Aorta (tissue), 5 donors: ENCODE measurements at places on chromosomes 3 and 15. TPM values are rescaled to one million over a fixed set of nuclear protein-coding genes. Genes with fewer than 3 reads are reported as not detected.

GLCE gene
- 15.0 TPM for total RNA-seq

ATP10A gene
- 19.9 TPM for total RNA-seq

PSMD6 gene
- total RNA-seq = 52.9 TPM

SPESP1 gene
- 1.3 TPM for total RNA-seq

SH2D7 gene
- total RNA-seq = not detected

LAMB2 gene
- 707 TPM for total RNA-seq

DNA sequence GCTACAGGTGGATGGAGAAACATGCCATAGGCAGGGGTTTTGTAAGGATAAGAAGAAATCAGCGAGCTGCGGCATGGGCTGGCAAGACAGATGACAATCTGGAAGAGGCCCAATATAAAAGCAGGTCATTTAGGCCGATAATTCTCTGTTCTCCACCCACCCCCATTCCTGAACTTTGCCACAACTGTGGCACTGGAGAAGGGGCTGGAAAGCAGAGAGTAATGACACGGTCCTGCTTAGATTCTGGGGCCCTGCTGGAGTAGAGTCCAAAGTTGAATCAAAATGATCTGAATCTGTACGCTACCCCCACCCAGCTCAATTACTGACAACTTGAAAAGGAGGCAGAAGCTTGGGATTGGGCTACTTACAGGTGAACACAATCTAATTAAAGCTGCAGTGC lies 18.4 kb upstream of the BUB1B start:
- no peak overlapping the region for H3K4me3 ChIP-seq
- DNase-seq = no peak

GRCh38 chr3:143309705-143310104 lies 190.1 kb downstream of the CHST2 start:
- H3K4me1 ChIP-seq = peaks cover 4% of the 10 kb centered on the region
- no peaks in the 10 kb centered on the region for H3K27me3 ChIP-seq
- no peak overlapping the region for H3K4me3 ChIP-seq
- no peaks in the 10 kb centered on the region for H3K36me3 ChIP-seq
- no peak overlapping the region for H3K27ac ChIP-seq

DNA sequence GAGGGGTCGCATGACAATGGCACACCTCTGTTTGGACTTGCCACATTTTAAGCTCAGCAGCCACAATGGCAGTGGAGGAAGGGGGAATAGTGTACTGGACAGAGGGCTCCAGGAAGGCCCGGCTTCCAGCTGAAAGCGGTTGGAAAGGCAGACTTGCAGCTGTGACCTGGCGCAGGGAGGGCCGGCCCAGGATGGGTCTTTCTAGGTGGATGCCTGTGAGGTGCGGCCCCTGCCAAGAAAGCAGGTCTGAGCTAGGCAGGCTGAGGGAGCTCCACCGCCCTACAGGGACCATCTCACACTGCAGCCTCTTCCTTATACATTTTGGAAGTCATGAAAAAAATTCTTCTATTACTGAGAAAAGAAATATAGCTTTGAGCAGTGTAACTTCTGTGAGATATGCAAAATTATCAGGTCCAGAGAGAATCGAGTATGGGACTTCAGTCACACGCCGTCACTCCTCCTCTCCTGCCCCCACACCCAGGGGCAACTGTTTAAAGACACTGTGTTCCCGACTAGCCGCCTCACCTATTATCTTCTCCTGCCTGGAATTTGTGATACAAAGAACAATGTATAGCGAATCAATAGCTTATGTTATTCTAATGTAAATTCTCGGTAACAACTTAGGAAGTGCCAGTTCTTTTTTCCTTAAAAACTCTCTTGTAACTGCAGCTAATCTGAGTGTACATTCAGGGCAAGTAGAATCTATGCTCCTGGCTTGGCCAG lies 331.0 kb downstream of the OCA2 start:
- no peak overlapping the region for H3K27ac ChIP-seq
- no peaks in the 10 kb centered on the region for H3K4me1 ChIP-seq
- H3K4me3 ChIP-seq = no peak overlapping the region
- H3K36me3 ChIP-seq = no peaks in the 10 kb centered on the region
- no peaks in the 10 kb centered on the region for H3K27me3 ChIP-seq

GRCh38 chr3:118171236-118171852 lies 863.3 kb downstream of the IGSF11 start:
- no peak overlapping the region for H3K4me3 ChIP-seq
- no peaks in the 10 kb centered on the region for H3K27me3 ChIP-seq
- H3K4me1 ChIP-seq = no peaks in the 10 kb centered on the region
- DNase-seq = no peak
- H3K36me3 ChIP-seq = no peaks in the 10 kb centered on the region
- H3K27ac ChIP-seq = no peak overlapping the region

GRCh38 chr3:100106531-100107141 lies 7.7 kb downstream of the FILIP1L start:
- no peaks in the 10 kb centered on the region for H3K36me3 ChIP-seq
- H3K27me3 ChIP-seq = no peaks in the 10 kb centered on the region
- no peak for DNase-seq
- peaks cover 10% of the 10 kb centered on the region for H3K4me1 ChIP-seq
- H3K27ac ChIP-seq = peak overlapping the region; percentile 64
- H3K4me3 ChIP-seq = no peak overlapping the region

DNA sequence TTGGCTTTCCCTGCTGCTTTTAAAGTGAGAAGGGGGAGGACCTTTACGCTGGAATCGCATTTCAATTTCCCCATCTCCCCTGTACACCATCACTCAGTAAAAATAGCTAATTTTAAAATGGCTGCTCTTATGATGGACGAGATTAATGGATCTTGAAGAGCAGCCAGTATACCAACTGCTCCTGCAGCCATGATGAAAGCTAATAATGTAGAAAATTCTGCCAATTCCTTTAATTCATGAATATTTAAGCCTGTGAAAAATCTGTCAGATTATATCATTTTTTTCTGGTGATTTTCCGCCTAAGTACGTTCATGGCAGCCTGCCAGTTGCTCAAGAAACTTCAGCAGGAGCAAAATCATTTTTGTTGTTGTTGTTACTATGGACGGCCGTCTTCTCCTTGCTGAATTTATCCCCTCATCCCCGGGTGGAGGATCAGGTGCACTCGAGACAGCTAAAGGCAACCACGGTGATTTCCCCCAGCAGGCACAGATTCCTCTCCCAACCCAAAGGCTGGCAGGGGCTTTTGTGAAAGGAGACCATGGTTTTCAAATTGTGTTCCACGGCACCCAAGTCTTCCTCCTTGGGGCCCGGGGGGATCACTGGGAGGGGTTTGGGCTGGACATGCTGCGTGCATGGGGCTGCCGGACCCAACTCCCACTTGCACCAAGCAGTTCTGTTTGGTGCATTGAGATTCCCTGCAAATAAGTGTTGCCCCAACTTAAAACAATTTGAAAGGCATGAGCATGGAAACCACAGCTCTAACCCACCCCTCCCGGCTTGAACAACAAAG lies 289.6 kb downstream of the UACA start:
- H3K36me3 ChIP-seq = no peaks in the 10 kb centered on the region
- peak; percentile 41 for DNase-seq
- H3K27me3 ChIP-seq = no peaks in the 10 kb centered on the region
- H3K4me1 ChIP-seq = peaks cover 1% of the 10 kb centered on the region
- H3K4me3 ChIP-seq = no peak overlapping the region

GRCh38 chr3:188581365-188581764 lies 427.4 kb downstream of the LPP start:
- H3K4me1 ChIP-seq = peaks cover 4% of the 10 kb centered on the region
- no peak overlapping the region for H3K4me3 ChIP-seq
- H3K36me3 ChIP-seq = no peaks in the 10 kb centered on the region
- no peaks in the 10 kb centered on the region for H3K27me3 ChIP-seq
- H3K27ac ChIP-seq = peak overlapping the region; percentile 61
- no peak for DNase-seq

DNA sequence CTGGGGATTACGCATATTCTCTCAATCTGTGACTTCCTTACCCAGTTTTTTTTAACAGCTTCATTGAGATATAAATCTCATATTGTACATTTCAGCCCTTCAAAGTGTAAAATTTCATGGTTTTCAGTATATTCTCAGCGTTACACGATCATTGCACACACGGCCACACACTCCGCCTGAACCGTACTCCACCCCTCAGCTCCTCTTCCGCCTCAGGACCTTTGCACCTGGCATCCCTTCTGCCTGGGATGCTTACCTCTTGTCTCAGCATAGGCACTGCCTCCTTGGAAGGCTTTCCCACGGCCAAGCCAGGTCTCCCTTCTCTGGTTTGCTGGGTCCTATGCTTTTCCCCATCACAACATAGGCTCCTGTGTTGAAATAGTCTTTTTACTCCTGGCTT lies 57.4 kb upstream of the NR2C2 start:
- H3K36me3 ChIP-seq = no peaks in the 10 kb centered on the region
- no peak for DNase-seq
- no peak overlapping the region for H3K27ac ChIP-seq
- no peaks in the 10 kb centered on the region for H3K27me3 ChIP-seq

DNA sequence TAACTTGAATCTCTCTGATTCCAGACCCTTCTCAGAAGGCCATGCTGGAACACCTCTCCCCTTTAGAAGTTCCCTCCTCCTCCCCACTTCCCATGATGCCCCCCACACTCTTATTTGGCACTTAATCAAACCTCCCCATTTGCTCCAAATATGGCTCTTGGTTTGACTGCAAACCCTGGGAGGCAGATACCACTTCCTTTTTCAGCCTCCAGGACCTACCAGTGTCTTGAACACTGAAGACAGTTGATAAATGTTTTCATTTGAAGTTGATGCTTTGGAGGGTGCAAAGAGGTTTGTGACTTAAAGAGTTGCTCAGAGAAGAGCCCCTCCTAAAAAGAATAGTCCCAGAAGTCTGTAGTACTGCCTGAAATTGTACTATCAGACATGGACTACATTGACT lies 61.5 kb downstream of the SEMA5B start:
- no peaks in the 10 kb centered on the region for H3K27me3 ChIP-seq
- H3K4me3 ChIP-seq = no peak overlapping the region
- H3K4me1 ChIP-seq = no peaks in the 10 kb centered on the region
- DNase-seq = no peak

GRCh38 chr3:127800508-127800907 lies 21.8 kb downstream of the MGLL start:
- peaks cover 4% of the 10 kb centered on the region for H3K4me1 ChIP-seq
- no peak overlapping the region for H3K4me3 ChIP-seq
- no peak for DNase-seq
- no peak overlapping the region for H3K27ac ChIP-seq
- no peaks in the 10 kb centered on the region for H3K36me3 ChIP-seq

GRCh38 chr3:109728861-109729494 lies 391.6 kb upstream of the DPPA4 start:
- no peak overlapping the region for H3K4me3 ChIP-seq
- no peaks in the 10 kb centered on the region for H3K36me3 ChIP-seq
- no peak overlapping the region for H3K27ac ChIP-seq
- no peak for DNase-seq
- H3K4me1 ChIP-seq = no peaks in the 10 kb centered on the region
- H3K27me3 ChIP-seq = no peaks in the 10 kb centered on the region
